Activated T-helper 1 cell treated with anti-CD3 and anti-CD28 coated beads, Interleukin-12 subunit alpha, Interleukin-12 subunit beta, Interleukin-2, Interleukin-4 antibody, amounts not matched to agents 30 ng/mL and 10 ng/mL and 1 ng/mL, durations not matched to agents 14 hours and 24 hours and 36 hours (primary cell): ENCODE measurements at places on chromosomes 11 and 22. TPM values are rescaled to one million over a fixed set of nuclear protein-coding genes. Genes with fewer than 3 reads are reported as not detected.
A peak's percentile ranks its signal among the peaks of the same experiment; 100 is the strongest.

Gene PIH1D2
- 0.24 and 0.49 TPM in 2 replicates for total RNA-seq

Gene OR51B5
- total RNA-seq: not detected in 2 replicates

Gene TPBGL
- 0.34 and 0.47 TPM in 2 replicates for total RNA-seq

Gene OR56B4
- total RNA-seq: not detected in 2 replicates

Gene GLYATL2
- total RNA-seq: not detected in 2 replicates

Gene LRRC4C
- not detected in 2 replicates for total RNA-seq

Gene RFPL2
- 0.26 and 0.42 TPM in 2 replicates for total RNA-seq

Gene TMPRSS5
- 0.66 and 1.6 TPM in 2 replicates for total RNA-seq

Gene P2RX6
- total RNA-seq: 0.18 and 0.22 TPM in 2 replicates

Gene CSKMT
- 65.0 and 69.4 TPM in 2 replicates for total RNA-seq

Gene FAM227A
- 0.16 and 0.78 TPM in 2 replicates for total RNA-seq

Gene WNT11
- 0.39 TPM in 1 of 2 replicates, not detected in the other for total RNA-seq

Gene ENTHD1
- 0.08 and 0.20 TPM in 2 replicates for total RNA-seq

Gene TMEM109
- 138 and 143 TPM in 2 replicates for total RNA-seq

Gene PHF5A
- total RNA-seq: 83.7 and 96.8 TPM in 2 replicates

DNA sequence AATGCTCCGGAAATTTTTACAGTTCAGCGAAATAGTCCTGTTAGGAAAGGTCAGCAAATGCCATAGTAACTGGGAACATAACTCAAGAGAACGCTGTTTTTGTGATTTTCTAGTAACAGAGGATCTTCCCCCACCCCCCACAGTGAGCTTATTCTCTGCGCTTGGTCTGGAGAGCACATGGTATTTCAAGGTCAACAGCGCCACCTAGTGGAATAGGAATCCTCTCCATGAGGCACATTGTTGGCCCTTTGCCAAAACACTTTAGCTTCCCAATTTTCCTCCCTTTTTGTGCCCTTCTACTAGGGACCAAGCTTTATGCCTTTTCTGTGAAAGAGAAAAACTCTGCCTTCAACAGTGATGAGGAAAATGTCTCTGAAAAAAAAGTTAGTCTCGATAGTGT lies 13.2 kb upstream of the OR4C12 start:
- H3K27ac ChIP-seq: no peak overlapping the region
- H3K36me3 ChIP-seq: no peaks in the 10 kb centered on the region
- no peak for DNase-seq
- H3K27me3 ChIP-seq: no peaks in the 10 kb centered on the region
- H3K4me1 ChIP-seq: no peaks in the 10 kb centered on the region

- no peak overlapping the region for H3K4me3 ChIP-seq
- peaks cover 77% of the 10 kb centered on the region for H3K36me3 ChIP-seq
Observed at GRCh38 chr11:44602891-44603310, 37.4 kb downstream of the CD82 start.

GRCh38 chr11:75384438-75385080 lies 14.8 kb upstream of the RPS3 start:
- DNase-seq: peak; percentile 70
- H3K4me3 ChIP-seq: no peak overlapping the region
- no peaks in the 10 kb centered on the region for H3K36me3 ChIP-seq
- H3K27me3 ChIP-seq: peaks cover 11% of the 10 kb centered on the region
- peaks cover 21% of the 10 kb centered on the region for H3K4me1 ChIP-seq

- H3K4me1 ChIP-seq: no peaks in the 10 kb centered on the region
- no peak overlapping the region for H3K27ac ChIP-seq
- DNase-seq: no peak
- H3K27me3 ChIP-seq: no peaks in the 10 kb centered on the region
Observed at GRCh38 chr22:27456696-27457503, 344.7 kb downstream of the MN1 start.

- H3K27ac ChIP-seq: no peak overlapping the region
- H3K4me1 ChIP-seq: no peaks in the 10 kb centered on the region
- no peaks in the 10 kb centered on the region for H3K27me3 ChIP-seq
- DNase-seq: no peak
Observed at GRCh38 chr11:132913295-132913694, 619.0 kb downstream of the OPCML start.

- H3K4me1 ChIP-seq: no peaks in the 10 kb centered on the region
- no peaks in the 10 kb centered on the region for H3K36me3 ChIP-seq
- peaks cover 29% of the 10 kb centered on the region for H3K27me3 ChIP-seq
- no peak overlapping the region for H3K4me3 ChIP-seq
Observed at GRCh38 chr22:18062421-18062820, 15.4 kb upstream of the PEX26 start.

DNA sequence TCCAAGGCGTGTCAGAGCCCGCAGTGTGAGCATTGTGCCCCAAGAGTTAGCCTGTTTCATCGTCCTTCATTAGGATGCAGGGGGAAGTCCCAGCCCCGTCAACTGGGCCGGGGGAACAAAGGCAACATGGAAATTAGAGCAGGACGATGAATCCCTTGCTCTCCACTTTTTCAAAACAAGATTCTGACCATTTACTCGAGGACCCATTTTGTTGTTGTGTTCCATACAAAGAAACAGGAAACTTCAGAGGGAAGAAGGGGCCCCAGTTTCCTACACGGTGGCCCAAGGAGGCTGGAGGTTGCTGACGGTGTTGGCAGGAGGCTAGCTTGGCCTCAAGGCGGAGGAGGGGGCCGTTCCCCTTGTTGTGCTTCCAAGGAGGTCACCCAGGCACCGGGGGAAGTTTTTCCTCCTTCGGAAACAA lies 44.0 kb upstream of the SLC1A2 start:
- DNase-seq: no peak
- peaks cover 12% of the 10 kb centered on the region for H3K27me3 ChIP-seq
- no peak overlapping the region for H3K27ac ChIP-seq
- H3K4me3 ChIP-seq: no peak overlapping the region

- H3K4me3 ChIP-seq: no peak overlapping the region
- no peak for DNase-seq
- peaks cover 2% of the 10 kb centered on the region for H3K27me3 ChIP-seq
- no peaks in the 10 kb centered on the region for H3K4me1 ChIP-seq
Observed at GRCh38 chr22:49426098-49426497, 401.6 kb downstream of the BRD1 start.

GRCh38 chr22:36734171-36735058 lies 30.9 kb upstream of the CACNG2 start:
- no peak overlapping the region for H3K4me3 ChIP-seq
- no peak overlapping the region for H3K27ac ChIP-seq
- H3K4me1 ChIP-seq: no peaks in the 10 kb centered on the region
- no peaks in the 10 kb centered on the region for H3K36me3 ChIP-seq
- no peak for DNase-seq

- peaks cover 49% of the 10 kb centered on the region for H3K36me3 ChIP-seq
- no peak overlapping the region for H3K4me3 ChIP-seq
- H3K4me1 ChIP-seq: no peaks in the 10 kb centered on the region
- no peaks in the 10 kb centered on the region for H3K27me3 ChIP-seq
- no peak overlapping the region for H3K27ac ChIP-seq
Observed at GRCh38 chr11:48161951-48162884, 54.4 kb upstream of the OR4B1 start.

GRCh38 chr11:32400670-32401369 lies 34.5 kb downstream of the WT1 start:
- peaks cover 1% of the 10 kb centered on the region for H3K27me3 ChIP-seq
- no peaks in the 10 kb centered on the region for H3K36me3 ChIP-seq
- no peaks in the 10 kb centered on the region for H3K4me1 ChIP-seq
- DNase-seq: no peak
- no peak overlapping the region for H3K27ac ChIP-seq

GRCh38 chr11:13343931-13344717 lies 66.5 kb downstream of the BMAL1 start:
- H3K27me3 ChIP-seq: no peaks in the 10 kb centered on the region
- H3K4me3 ChIP-seq: no peak overlapping the region
- peak overlapping the region; percentile 29 for H3K27ac ChIP-seq
- H3K4me1 ChIP-seq: peaks cover 41% of the 10 kb centered on the region
- DNase-seq: peak; percentile 53

- no peaks in the 10 kb centered on the region for H3K36me3 ChIP-seq
- no peak overlapping the region for H3K27ac ChIP-seq
- no peak for DNase-seq
- H3K27me3 ChIP-seq: peaks cover 7% of the 10 kb centered on the region
Observed at GRCh38 chr22:44291265-44291664, 21.5 kb downstream of the SHISAL1 start.

GRCh38 chr11:125268611-125269010 lies 104.1 kb downstream of the PKNOX2 start:
- H3K4me3 ChIP-seq: no peak overlapping the region
- H3K4me1 ChIP-seq: no peaks in the 10 kb centered on the region
- no peak overlapping the region for H3K27ac ChIP-seq
- H3K36me3 ChIP-seq: no peaks in the 10 kb centered on the region
- peaks cover 7% of the 10 kb centered on the region for H3K27me3 ChIP-seq
- no peak for DNase-seq

GRCh38 chr11:77030834-77031414 lies 3.3 kb upstream of the B3GNT6 start:
- peaks cover 15% of the 10 kb centered on the region for H3K27me3 ChIP-seq
- H3K4me3 ChIP-seq: no peak overlapping the region
- DNase-seq: no peak
- H3K4me1 ChIP-seq: no peaks in the 10 kb centered on the region
- H3K27ac ChIP-seq: no peak overlapping the region

DNA sequence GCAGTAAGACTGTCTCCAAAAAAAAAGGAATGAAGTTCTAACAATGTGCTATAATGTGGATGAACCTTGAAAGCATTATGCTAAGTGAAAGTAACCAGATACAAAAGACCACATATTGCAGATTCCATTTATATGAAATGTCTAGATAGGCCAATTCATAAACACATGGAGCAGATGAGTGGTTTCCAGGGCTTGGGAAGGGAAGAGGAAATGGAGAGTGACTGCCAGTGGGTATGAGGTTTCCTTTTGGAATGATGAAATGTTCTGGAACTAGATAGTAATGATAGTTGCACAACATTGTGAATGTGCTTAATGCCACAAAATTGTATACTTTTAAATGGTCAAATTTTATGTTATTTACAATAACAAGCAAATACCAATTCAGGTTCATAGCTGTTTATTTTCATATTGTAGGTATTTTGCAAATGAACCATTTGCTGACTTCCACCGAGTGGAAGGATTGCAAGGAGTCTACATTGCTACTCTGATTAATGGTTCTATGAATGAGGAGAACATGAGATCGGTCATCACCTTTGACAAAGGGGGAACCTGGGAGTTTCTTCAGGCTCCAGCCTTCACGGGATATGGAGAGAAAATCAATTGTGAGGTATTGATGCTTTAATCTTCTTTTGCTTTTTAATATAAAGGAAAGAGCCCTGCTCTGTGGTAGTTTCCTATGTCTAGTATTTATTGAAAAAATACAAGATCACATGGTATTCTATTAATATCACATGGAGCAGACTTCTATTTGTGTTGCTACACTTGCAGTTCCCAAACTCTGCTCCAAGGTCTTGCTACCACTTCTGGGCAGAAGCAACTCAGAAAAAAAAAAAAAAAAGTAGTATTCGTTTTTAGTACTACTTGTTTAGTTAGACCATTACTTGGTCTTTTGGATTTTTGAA lies 67.7 kb upstream of the SORL1-AS1 start:
- no peak overlapping the region for H3K27ac ChIP-seq
- peaks cover 50% of the 10 kb centered on the region for H3K36me3 ChIP-seq
- H3K27me3 ChIP-seq: no peaks in the 10 kb centered on the region
- DNase-seq: no peak
- H3K4me3 ChIP-seq: no peak overlapping the region

GRCh38 chr22:30332994-30333706 lies 6.4 kb upstream of the TBC1D10A start:
- H3K4me1 ChIP-seq: peaks cover 40% of the 10 kb centered on the region
- no peaks in the 10 kb centered on the region for H3K27me3 ChIP-seq
- H3K36me3 ChIP-seq: peaks cover 57% of the 10 kb centered on the region
- no peak for DNase-seq
- peak overlapping the region; percentile 56 for H3K27ac ChIP-seq

DNA sequence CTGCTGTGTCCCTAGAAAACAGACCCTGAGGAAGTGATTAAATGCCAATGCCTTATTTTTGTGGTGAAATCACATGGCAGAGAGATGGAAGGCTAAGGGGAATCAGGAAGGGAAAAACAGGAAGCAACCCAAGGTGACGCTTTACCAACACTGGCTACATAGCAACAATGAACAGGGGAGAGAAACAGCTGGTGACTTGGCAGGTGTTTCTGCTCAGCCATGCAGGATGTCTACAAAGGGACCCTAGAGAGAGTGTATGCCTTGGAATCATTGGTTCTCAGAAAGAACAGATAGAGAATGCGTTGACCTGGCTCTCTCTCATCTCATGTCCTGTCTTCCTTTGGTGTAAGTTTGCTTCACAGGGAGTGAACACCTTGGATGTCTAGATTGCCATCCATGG lies 911.9 kb downstream of the OPCML start:
- H3K4me1 ChIP-seq: no peaks in the 10 kb centered on the region
- no peak overlapping the region for H3K4me3 ChIP-seq
- DNase-seq: no peak
- no peaks in the 10 kb centered on the region for H3K27me3 ChIP-seq
- H3K27ac ChIP-seq: no peak overlapping the region
- H3K36me3 ChIP-seq: no peaks in the 10 kb centered on the region

- DNase-seq: no peak
- H3K4me1 ChIP-seq: peaks cover 27% of the 10 kb centered on the region
- peaks cover 28% of the 10 kb centered on the region for H3K36me3 ChIP-seq
- no peaks in the 10 kb centered on the region for H3K27me3 ChIP-seq
Observed at GRCh38 chr11:119284344-119285157, 32.4 kb downstream of the MCAM start.

DNA sequence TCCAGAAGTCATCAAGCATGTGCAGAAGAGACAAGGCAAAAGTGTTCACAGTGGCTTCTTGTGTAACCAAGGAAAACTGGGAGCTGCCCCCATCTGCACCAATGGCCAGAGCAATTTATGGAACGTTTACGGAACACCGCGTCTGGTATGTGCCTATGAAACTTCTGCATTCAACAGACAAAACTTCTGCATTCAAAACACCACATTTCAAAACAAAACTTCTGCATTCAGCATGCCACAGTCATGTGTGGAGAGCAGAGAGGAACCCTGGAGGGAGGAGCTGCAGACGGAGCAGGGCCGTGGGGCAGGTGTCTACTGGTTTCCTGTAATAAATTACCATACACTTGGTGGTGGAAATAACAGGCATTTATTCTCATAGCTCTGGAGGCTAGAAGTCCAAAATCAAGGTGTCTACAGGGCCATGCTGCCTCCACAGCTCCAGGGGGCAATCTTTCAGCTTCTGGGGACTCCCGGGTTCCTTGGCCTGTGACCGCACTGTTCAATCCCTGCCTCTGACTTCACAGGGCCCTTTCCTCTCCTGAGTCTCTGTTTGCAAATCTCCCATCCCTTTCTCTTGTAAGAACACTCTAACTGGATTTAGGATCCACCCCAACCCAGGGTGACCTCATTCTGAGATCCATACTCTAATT lies 32.2 kb downstream of the RPL3 start:
- no peak overlapping the region for H3K27ac ChIP-seq
- peaks cover 11% of the 10 kb centered on the region for H3K4me1 ChIP-seq
- DNase-seq: no peak
- no peaks in the 10 kb centered on the region for H3K27me3 ChIP-seq

GRCh38 chr11:108609682-108610081 lies 16.1 kb upstream of the EXPH5 start:
- no peaks in the 10 kb centered on the region for H3K36me3 ChIP-seq
- no peak overlapping the region for H3K27ac ChIP-seq
- no peak overlapping the region for H3K4me3 ChIP-seq
